ENCODE measurements at places on chromosomes 16 and 17.

DNA sequence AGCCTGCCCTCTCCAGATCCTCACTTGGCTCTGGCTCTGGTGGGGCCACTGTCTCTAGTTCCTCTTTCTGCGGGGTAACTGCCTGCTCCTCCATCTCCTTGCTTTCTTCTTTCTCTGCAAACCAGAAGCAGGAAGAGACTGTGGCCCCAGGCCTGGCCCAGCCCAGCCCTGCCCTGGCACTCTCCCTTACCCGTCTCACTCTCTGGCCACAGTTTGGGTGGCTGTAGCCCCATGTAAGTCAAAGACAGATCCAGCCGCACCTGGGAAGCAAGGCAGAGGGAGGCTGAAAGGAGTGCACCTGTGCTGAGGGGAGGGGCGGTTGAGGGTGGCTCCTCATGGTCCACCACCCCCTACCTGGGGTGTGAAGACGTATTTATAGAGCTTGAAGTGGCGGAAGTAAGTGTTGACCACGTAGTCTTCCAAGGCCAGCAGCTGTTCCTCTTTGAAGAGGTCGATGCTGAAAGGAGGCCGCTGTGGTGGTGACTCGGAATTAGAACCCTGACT lies 2.8 kb downstream of the CFAP119 start:
- DNase-seq, result no peak

DNA sequence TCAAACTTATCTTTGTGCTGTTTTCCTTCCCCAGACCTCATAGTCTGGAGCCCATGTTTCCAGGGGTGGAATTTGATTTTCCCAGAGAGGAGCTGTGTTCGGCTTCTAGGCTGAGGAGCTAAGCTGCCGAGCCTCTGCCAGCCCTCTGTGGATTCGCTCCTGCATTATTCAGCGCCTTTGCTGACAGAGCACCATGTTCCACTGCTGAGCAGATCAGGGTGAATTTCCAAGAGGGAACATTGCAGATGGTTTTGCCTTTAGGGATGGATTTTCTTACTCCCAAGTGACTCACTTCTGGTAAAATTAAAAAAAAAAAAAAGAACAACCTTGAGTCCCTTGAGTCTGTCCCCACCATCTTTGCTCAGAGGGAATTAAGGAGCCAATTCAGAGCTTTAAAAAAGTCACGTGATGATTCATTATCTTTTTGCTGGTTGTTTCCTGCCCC lies 229.5 kb downstream of the PRKCA start:
- peak; percentile 36 for DNase-seq

- no peak for DNase-seq
These were observed 1.9 kb downstream of the PARD6A start for GRCh38 chr16:67662653-67663010.

DNA sequence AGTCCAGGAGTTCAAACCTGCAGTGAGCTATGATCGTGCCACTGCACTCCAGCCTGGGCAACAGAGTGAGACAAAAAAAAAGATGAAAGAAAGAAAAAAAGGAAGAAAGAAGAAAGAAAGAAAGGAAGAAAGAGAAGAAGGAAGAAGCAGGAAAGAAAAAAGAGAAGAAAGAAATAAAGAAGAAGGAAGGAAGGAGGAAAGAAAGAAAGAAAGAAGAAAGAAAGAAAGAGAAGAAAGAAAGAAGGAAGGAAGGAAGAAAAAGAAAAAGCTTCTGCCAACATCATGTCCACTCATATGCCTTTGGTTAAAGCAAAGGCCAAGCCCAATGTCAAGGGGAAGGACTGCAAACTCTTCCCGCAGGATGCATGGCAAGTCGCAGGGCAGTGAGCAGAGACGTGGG lies 143.2 kb downstream of the IRX3 start:
- DNase-seq, result no peak

- DNase-seq, result no peak
These were observed 13.4 kb upstream of the CDH5 start for GRCh38 chr16:66353055-66353454.
